Tibial nerve (tissue), 4 donors: ENCODE measurements at places on chromosomes 11 and 22. TPM values are rescaled to one million over a fixed set of nuclear protein-coding genes. Genes with fewer than 3 reads are reported as not detected.

ESAM gene
- total RNA-seq: 25.3 TPM

NCR3LG1 gene
- total RNA-seq: 2.2 TPM

- no peak overlapping the region for H3K27ac ChIP-seq
- H3K4me1 ChIP-seq: no peaks in the 10 kb centered on the region
- no peak overlapping the region for H3K4me3 ChIP-seq
- no peak for DNase-seq
- H3K36me3 ChIP-seq: no peaks in the 10 kb centered on the region
Measured at GRCh38 chr11:134488913-134489312, 76.9 kb upstream of the B3GAT1 start.

DNA sequence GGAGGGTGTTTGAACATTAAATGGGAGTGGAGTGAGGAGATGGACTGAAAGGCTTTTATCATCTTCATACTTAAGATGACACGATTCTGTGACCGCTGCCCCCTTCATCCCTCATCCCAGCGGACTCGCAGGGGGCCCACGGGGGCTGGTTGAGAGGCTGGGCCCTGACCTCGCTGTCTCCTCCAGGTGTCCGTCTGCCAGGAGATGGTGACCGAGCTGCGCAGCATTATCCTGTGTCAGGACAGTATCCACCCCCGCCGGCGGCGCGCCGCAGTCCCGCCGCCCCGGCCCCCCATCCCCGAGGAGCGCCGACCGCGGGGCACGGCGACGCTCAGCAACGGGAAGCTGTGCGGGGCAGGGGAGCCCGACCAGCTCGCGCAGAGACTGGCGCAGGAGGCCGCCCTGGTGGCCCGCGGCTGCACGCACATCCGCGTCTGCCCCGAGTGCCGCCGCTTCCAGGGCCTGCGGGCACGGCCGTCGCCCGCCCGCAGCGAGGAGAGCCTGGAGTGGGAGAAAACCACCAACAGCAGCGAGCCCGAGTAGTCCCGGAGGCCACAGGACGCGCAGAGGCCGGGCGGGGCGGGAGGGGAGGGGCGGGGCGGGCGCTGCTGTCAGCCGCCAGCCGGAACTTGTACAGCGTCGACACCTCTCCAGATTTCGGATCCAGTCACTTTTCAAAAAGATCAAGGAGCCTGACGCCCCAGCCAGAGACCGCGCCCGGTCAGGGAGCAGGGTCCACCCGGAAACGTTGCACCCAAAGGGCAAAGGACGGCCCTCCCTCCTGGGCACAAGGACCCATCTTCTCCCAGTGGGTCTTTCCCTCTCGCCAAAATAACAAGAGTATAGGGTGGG, 38.0 kb upstream of the TBCEL start:
- DNase-seq: no peak
- no peaks in the 10 kb centered on the region for H3K27me3 ChIP-seq
- no peaks in the 10 kb centered on the region for H3K36me3 ChIP-seq
- peaks cover 5% of the 10 kb centered on the region for H3K4me1 ChIP-seq
- peak overlapping the region; percentile 34 for H3K4me3 ChIP-seq
- H3K27ac ChIP-seq: no peak overlapping the region

MYO7A gene
- total RNA-seq: 22.0 TPM

- H3K36me3 ChIP-seq: peaks cover 66% of the 10 kb centered on the region
- no peaks in the 10 kb centered on the region for H3K4me1 ChIP-seq
- no peaks in the 10 kb centered on the region for H3K27me3 ChIP-seq
- no peak overlapping the region for H3K27ac ChIP-seq
- no peak overlapping the region for H3K4me3 ChIP-seq
Measured at GRCh38 chr22:33380789-33381530, 322.8 kb upstream of the SYN3 start.

TRPM5 gene
- not detected for total RNA-seq

LRP5 gene
- total RNA-seq: 22.3 TPM

DNA sequence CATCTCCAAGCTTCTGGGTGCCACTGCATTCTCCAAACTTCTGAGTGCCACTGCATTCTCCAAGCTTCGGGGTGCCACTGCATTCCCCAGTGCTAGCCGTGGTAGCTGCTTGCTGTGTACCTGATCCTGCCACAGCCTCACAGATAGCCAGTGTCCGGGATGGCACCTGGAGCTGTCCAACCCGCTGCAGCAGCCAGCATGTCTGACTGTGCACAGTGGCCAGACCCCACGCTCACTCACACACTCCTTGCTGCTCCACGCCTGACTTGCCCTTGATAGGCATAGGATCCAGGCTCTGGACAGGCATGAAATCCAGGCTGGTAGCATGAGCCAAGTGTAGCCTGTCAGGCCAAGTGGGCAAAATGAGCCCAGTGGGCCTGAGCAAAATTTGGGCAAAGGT, 465.0 kb downstream of the GUCY1A2 start:
- H3K4me3 ChIP-seq: no peak overlapping the region
- H3K27me3 ChIP-seq: no peaks in the 10 kb centered on the region
- no peak overlapping the region for H3K27ac ChIP-seq

- no peak for DNase-seq
- H3K27me3 ChIP-seq: no peaks in the 10 kb centered on the region
- H3K27ac ChIP-seq: peak overlapping the region; percentile 70
- peaks cover 9% of the 10 kb centered on the region for H3K4me1 ChIP-seq
- no peak overlapping the region for H3K4me3 ChIP-seq
Measured at GRCh38 chr11:977830-978720, 52.4 kb downstream of the AP2A2 start.

GRCh38 chr11:10629411-10630002, 61.0 kb upstream of the LYVE1 start:
- H3K36me3 ChIP-seq: no peaks in the 10 kb centered on the region
- H3K4me1 ChIP-seq: no peaks in the 10 kb centered on the region
- no peaks in the 10 kb centered on the region for H3K27me3 ChIP-seq
- no peak overlapping the region for H3K27ac ChIP-seq
- no peak overlapping the region for H3K4me3 ChIP-seq
- no peak for DNase-seq

DNA sequence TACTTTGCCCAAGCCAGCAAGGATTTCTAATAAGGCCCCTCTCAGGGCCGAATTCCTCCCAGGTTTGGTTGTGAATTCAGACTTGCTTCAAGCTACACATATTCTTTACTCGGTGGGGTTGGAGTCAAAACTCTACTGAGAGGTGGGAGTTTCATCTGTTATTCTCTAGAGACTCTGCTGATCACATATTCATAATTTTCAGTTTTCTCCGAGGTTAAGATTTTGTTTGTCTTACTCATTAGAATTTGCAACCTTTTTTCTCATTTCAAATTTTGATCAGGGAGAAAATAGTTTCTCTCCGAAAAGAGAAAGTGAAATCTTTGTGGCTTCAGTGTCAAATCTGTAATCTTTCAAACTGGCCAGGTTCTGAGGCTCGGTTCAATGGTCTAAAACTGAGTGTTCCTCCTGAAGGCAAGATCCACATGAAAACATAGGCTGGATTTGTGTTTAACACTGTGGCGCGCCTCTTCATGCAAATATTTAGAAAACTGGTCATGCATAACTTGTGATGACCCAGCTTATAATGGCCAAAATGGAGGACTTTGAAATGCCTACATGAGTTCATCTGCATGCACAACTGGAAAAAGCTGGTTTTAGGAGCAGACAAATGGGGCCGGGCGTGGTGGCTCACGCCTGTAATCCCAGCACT, 21.5 kb upstream of the GSTP1 start:
- no peaks in the 10 kb centered on the region for H3K4me1 ChIP-seq
- H3K27ac ChIP-seq: no peak overlapping the region
- H3K27me3 ChIP-seq: no peaks in the 10 kb centered on the region
- no peak overlapping the region for H3K4me3 ChIP-seq
- H3K36me3 ChIP-seq: no peaks in the 10 kb centered on the region

GRCh38 chr11:103396237-103396636, 287.0 kb downstream of the DYNC2H1 start:
- DNase-seq: no peak
- H3K4me3 ChIP-seq: no peak overlapping the region
- peaks cover 28% of the 10 kb centered on the region for H3K36me3 ChIP-seq
- no peaks in the 10 kb centered on the region for H3K4me1 ChIP-seq
- no peak overlapping the region for H3K27ac ChIP-seq

GRCh38 chr11:9796854-9797253, 133.0 kb downstream of the SWAP70 start:
- no peaks in the 10 kb centered on the region for H3K27me3 ChIP-seq
- no peaks in the 10 kb centered on the region for H3K4me1 ChIP-seq
- no peak overlapping the region for H3K4me3 ChIP-seq
- no peak overlapping the region for H3K27ac ChIP-seq
- H3K36me3 ChIP-seq: no peaks in the 10 kb centered on the region
- no peak for DNase-seq

IL10RA gene
- 33.4 TPM for total RNA-seq

DEFB131B gene
- not detected for total RNA-seq

NPAS4 gene
- total RNA-seq: not detected

- H3K4me1 ChIP-seq: no peaks in the 10 kb centered on the region
- H3K4me3 ChIP-seq: no peak overlapping the region
- no peak overlapping the region for H3K27ac ChIP-seq
Measured at GRCh38 chr11:30393012-30393411, 70.1 kb downstream of the ARL14EP start.

DNA sequence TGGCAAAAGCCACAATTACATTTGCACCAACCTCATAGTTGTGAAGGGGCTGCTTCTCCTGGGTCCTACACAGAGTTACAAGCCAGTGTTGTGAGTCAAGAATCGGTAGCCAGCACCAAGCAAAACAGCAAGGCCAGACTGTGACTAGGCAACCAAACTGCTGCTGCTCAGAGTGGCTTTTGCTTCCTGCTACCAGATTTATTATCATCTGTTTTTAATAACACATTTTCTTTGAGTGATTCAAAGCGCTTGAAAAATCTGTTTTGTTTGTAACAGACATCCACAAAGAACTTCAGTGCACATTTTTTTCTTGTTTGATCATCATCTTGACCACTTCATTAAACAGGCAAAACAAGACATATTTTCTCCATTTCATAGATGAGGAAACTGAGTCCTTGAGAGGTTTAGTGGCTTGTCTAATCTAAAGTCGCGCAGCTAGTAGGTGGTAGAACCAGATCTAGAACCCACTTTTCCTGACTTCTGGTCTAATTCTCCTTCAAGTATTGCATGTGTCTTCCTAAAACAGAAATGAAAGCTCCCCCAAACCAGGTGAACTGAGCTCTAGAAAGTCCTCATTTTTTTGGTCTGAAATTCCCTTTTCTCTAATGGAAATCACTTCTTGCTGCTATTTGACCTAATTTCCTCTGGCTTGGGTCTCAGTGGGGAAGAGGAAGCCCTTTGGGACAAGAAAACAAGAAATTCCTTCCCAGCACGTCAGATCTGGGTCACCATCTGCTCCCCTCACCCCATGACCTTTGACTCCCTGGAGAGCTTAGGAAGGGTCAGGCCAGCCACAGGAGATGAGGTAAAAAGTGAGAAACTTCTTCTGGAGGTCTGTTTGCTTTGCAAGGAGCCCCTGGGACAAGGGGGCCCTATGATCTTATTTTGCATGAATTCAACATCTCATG, 39.9 kb downstream of the CWC15 start:
- H3K27me3 ChIP-seq: no peaks in the 10 kb centered on the region
- DNase-seq: no peak
- H3K4me1 ChIP-seq: peaks cover 2% of the 10 kb centered on the region
- peak overlapping the region; percentile 73 for H3K27ac ChIP-seq
- no peaks in the 10 kb centered on the region for H3K36me3 ChIP-seq
- no peak overlapping the region for H3K4me3 ChIP-seq

DNA sequence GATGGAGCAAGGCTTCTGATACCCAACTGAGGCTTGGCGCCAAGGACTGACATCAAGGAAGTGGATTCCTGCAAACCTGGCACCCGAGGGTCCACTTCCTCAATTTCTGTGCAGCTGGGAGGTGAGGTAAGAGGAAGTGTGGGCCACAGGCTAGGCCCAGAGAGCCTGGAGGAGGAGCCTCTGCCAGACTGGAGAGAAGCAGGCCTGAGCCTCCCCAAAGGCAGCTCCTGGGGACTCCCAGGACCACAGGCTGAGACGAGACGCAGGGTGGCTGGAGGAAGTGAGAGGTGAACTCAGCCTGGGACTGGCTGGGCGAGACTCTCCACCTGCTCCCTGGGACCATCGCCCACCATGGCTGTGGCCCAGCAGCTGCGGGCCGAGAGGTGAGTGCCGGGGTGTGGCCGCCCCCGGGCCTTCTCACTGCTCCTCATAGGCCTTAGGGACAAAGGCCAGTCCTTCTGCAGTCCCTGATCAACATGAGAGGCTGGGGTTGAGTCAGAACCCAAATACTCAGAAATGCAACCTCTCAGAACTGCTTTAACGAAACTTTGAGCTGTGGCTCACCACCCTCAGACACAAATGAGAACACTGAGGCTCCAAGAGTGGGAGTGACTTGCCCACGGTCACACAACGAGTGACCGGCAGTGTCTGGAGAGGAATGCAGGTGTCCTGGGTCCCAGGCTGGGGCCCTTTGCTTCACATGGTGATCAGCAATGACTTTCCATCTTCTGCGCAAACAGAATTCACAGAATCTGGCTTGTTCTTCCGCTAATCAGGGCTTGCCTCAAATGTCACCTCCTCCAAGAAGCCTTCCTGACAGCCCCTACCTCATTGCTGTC, at the start of gene NCF4:
Gene NCF4, plus strand, starts transcription at position 186 of the 839 bp plus-strand sequence. Its CDS starts 166 bp downstream, at position 352.
- peak within 1 kb of the TSS; percentile 27 for H3K4me3 ChIP-seq
- H3K4me1 ChIP-seq: no peaks in the 10 kb centered on the region
- no peaks in the 10 kb centered on the region for H3K27me3 ChIP-seq
- no peaks in the 10 kb centered on the region for H3K36me3 ChIP-seq

SVIP gene
- total RNA-seq: 17.1 TPM

FOLR3 gene
- total RNA-seq: not detected

DNA sequence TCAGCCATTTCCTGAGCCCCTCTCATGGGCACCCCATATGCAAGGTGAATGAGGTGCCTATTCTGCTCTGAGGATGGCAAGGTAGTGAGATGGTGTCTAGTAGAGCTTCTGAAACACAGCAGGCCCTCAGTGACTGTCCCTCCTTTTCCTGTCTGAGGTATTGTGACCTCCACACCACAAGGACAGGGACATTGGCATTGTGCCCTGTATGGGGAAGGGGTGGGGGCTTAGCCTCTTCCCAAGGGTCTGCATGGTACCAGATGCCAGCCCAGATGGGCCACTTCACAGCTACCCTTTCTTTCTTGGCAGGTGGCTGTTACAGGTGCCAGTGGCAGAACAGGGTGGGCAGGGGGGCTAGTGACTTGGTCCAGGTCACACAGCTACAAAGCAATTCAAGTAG, 78.8 kb downstream of the CABIN1 start:
- H3K4me3 ChIP-seq: no peak overlapping the region
- H3K27me3 ChIP-seq: no peaks in the 10 kb centered on the region
- DNase-seq: no peak
- H3K4me1 ChIP-seq: no peaks in the 10 kb centered on the region

- no peaks in the 10 kb centered on the region for H3K36me3 ChIP-seq
- peaks cover 17% of the 10 kb centered on the region for H3K4me1 ChIP-seq
- peak within 1 kb of the TSS; percentile 20 for H3K4me3 ChIP-seq
- H3K27me3 ChIP-seq: no peaks in the 10 kb centered on the region
- no peak for DNase-seq
- no peak within 1 kb of the TSS for H3K27ac ChIP-seq
Measured at GRCh38 chr11:7251836-7252682, at the start of gene SYT9. TSS of gene SYT9 (plus strand) at chr11:7251904. CDS start at chr11:7252187, 283 bp downstream.

GRCh38 chr11:100816823-100817222, 129.7 kb downstream of the ARHGAP42 start:
- no peak for DNase-seq
- H3K36me3 ChIP-seq: no peaks in the 10 kb centered on the region
- H3K4me1 ChIP-seq: peaks cover 4% of the 10 kb centered on the region
- H3K27ac ChIP-seq: peak overlapping the region; percentile 15
- no peaks in the 10 kb centered on the region for H3K27me3 ChIP-seq

GRCh38 chr22:37199760-37200108, 11.7 kb upstream of the C1QTNF6 start:
- no peak for DNase-seq
- no peaks in the 10 kb centered on the region for H3K27me3 ChIP-seq
- peaks cover 22% of the 10 kb centered on the region for H3K4me1 ChIP-seq
